ENCODE measurements at places on chromosomes 16 and 17. TPM values are rescaled to one million over a fixed set of nuclear protein-coding genes. Genes with fewer than 3 reads are reported as not detected.

DNA sequence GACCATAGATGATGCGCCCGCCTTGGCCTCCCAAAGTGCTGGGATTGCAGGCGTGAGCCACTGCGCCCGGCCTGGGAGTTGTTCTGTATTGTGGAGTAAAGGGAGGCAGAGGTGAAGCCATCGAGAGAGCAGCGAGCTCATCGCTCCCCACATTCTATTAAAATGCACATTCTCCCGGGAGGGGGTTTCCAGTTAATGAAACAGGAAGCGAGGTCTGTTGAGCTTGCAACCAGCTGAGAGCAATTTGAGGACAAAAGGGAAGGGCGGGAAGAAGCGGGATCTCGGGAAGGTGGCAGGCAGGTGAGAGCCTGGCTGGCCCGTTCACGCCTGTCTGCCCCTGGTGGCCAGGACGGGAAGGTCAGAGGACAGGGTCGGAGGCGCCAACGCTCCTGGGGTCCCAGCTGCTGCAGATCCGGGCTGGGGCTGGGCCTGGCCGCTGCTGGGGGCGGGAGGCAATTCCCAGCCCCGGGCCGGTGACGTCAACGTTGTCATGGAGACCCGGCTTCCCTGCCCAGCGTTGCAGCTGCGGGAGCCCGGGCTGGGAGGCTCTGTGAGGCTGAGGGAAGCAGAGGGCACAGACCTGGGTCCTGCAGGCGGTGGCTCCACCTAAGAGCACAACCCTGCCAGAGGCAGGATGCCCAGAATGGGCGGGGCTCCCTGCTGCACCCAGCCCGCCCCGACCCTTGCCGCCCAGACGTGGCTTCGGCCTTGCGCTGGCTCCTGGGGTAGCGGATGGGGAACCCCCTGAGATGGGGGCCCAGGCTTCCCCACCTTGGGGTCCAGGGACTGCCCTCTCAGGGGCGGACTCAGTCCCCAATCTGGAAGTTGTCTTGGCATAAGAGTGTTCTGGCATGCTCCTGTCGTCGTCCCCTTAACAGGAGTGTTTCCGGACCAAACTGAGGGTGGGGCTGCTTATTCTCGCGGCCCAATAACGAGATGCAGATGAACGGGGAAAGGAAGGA, 48.7 kb upstream of the PLCG2 start:
- peak; percentile 68 for DNase-seq

GRCh38 chr17:77884019-77884418, 74.5 kb upstream of the TNRC6C start:
- DNase-seq, result no peak

DNA sequence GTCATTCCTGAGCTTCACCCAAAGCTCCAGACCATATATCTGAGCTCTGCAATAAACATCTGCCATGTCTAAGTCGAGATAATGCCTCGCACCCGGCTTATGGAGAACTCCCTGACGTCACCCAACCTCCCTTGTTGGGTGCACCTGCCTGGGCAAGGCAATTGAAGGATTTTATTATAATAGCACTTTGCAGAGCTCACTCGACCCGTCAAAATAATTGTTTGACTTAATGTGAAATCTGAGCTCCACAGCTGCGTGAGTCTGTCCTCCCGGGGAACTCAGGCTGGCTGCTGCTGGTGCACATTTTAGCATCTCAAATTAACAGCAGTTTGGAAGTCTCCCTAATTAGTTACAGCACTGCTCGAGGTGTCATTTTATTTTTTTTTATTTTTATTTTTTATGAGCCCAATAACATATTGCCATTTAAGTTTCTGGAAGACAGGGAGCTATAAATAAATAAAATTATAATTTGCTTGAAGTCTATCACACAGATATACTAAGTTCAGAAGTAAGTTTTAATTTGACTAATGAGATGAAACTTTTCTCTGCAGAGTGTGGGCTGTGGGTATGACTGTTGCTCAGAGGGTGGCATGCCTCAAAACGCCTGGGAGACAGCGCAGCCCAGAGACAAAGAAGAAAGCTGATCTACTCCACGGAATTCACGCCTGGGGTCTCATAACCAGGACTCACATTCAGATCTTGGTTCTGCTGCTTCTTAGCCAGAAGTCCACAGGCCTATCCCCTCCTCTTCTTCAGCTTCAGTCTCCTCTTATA, 401.4 kb upstream of the C16orf82 start:
- peak; percentile 41 for DNase-seq

DNA sequence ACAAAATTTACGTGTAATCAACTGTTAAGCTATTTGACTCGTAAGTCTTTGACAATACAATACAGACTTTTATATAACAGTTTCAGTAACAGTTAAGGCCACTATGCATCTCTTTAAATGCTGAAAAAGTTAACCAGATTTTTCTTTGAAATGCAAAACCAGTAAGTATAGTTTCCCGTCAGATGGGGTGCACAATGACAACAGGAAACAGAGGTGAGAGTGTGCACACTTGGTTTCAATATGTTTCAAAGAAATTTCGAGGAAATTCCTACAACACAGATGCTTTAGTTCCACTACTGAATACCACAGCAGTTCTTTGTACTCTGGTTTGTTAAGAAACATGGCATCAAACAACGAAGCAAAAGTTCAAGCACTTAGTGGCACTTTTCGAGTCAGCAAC, 48.4 kb downstream of the RNF157 start:
- peak; percentile 55 for DNase-seq

DNA sequence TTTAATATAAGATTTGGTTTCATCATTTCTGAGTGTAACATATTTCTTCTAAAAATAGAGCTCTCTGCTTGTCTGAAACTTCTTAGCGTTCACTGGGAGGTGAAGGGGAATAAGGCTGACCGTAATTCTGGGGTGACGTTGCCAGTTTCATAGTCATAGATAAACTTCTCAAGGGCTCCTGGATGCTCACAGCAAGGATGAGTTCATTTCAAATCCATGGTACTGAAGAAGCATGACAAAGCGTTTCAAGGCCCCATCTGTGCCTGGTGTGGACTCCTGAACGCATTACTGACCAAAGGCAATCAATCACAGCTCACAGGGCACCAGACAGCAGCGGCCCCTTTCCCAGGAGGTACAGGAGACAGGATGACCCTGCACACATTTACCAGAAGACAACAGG, 12.0 kb upstream of the EVPL start:
- no peak for DNase-seq

GRCh38 chr17:65345261-65346005, 208.3 kb downstream of the RGS9 start:
- peak; percentile 19 for DNase-seq

DNA sequence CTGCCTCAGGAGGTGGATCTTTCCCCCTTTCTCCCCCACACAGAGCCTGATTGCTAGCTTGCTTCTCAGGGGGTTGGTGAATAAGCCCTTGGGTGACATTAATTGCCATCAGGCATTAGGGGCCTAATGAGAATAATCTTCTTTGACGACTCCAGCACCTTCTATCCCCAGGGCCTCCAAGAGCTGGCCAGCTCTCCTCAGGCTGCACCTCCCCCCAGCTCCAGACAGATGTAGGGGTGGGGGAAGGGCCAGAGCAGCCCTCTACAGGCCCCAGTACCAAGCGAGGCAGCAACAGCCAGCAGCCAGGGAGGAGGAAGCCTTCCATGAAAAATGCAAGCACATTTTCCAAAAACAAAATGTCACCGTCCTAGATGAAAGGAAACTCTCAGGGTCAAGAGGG, 1.4 kb upstream of the TMEM132E start:
- no peak for DNase-seq

ZFP3 gene
- 1.8 TPM for total RNA-seq

CSH1 gene
- not detected for total RNA-seq

CDR2L gene
- total RNA-seq, result 1.1 TPM

KAT2A gene
- total RNA-seq, result 38.6 TPM

Data from activated CD4-positive, alpha-beta memory T cell treated with anti-CD3 and anti-CD28 coated beads for 36 hours (primary cell).